ENCODE measurements at places on chromosomes 7 and 10.

DNA sequence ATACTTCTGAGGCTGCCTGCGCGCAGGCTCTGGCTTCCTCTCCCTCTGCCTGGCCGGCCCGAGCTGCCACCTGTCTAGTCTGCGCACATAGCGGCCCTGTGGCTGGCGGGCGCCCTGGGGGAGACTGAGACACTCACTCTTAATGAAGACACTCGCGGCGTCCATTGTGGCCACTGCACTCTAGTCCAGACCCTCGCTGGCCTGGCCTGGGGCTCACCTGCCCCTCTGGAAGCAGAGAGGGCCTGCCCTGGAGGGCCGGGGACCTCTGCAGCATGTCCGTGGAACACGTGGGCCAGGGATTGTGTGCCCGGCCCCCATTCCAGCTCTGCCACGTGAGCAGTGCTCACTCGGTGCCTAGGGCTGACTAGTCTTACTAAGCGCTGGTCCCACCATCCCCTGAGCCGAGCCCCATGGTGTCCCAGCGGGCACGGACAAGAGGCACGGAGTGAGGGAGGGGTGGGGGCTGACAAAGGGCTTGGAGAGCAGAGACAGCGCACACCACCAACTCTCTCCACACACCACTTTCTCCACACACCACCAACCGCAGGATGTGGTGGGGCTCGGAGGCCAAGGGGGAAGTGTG, 149.3 kb downstream of the ELFN1 start:
- no peak for DNase-seq

DNA sequence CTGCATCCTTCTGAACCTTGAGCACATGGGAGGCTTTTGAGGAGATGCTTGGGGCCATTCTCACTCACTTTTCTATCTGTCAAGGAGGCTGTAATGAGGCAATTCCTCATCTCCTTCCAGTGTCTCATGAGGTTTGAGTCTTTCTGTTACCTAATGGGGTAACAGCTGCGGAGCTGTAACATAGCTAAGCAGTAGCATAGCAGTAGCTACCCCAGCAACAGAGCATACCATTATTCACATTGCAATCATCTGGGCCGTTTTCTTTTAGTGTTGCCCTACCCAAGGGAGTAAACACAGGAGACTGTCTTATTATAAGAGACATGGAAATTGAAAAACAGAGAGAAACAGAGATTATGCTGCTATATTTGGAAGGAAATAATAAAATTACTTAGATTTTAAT, 68.7 kb downstream of the AKR1D1 start:
- DNase-seq: no peak

DNA sequence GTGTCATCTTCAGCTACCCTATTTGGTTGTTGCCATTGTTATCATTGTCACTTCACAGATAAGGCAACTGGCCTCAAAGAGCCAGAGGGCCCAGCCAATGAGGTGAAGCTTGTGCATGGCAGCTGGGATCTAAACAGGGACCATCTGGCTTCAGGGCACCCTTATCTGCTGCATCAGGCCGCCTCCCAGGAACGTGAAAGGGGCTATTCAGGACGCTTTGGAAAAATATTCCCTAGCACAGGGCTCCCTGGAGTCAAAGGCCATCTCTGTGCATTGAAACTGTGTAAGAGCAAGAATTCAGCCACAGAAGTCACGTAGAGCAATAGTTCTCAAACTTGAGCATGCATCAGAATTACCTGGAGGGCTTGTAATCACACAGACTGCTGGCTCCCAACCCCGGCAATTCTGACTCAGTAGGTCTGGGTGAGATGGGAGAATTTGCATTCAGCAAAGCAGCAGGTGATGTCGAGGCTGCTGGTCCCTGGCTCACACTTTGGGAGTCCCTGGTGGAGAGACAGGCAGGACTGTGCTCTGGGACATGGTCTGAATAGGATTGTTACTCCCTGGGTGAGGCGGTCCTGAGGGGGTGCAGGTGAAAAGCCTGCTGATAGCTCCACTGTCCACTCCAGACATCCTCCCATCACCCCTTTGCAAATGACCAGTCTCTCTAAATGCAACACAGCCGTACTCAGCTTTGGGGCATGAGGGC, 21.5 kb upstream of the PLEKHA1 start:
- no peak for DNase-seq

DNA sequence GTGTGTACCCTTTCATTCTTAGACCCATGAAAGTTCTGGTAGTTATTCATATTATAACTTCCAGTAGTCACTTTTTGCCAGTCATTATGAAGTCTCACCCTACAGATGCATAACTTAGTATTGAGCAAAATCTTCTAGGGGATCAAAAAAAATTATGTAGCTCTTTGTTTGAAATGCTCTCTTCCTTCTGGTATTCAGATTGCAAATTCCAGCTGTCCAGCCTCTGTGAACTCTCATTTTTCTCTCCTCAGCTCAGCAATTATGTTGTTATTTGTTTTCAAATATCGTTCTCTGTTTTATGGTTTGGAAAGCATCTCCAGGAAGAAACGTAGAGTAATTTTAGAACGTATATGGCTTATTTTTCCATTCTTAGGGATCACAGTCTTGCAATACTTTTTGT, 442.5 kb downstream of the SEMA3D start:
- no peak for DNase-seq

DNA sequence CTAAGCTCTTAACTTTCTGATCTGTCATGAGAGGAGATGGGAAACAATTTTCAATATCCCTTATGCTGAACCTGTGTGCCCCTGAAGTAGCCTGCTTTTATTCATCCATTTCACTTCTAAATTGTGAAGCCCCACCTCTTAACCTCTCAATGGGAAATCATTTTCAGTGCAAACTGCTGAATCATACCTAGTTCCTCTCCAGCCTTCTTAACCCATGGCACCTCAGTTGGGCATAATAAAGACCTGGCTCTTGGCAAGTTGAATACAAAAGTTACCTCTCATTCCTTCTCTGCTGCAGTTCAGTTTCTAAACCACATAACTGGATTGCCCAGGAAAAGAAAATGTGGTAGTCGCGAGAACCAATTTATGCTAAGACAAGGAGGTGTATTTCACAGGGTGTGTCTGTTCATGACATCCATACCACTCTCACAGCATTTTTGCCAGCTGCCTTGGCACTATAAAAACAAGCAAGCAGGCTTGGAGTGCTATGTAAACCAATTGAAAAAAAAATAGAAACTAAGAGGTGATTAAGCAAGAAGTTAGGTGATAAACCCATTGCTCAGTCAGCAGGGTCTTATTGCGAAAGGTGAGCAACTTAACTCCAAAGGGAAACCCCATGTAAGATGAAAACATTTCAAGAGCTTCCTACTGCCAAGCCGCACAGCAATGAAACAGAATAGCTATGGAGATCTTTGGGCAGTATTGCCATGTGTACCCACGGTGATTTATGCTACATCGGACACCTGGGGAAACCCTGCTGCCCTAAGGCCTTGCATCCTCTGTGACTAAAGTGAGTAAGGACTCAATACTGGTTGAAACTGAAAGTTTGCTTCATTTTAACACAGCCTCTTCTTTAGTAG, 57.0 kb upstream of the DKK1 start:
- DNase-seq: peak; percentile 91

- peak; percentile 90 for DNase-seq
These were observed 29.5 kb upstream of the CCNY start for GRCh38 chr10:35306852-35307251.

DNA sequence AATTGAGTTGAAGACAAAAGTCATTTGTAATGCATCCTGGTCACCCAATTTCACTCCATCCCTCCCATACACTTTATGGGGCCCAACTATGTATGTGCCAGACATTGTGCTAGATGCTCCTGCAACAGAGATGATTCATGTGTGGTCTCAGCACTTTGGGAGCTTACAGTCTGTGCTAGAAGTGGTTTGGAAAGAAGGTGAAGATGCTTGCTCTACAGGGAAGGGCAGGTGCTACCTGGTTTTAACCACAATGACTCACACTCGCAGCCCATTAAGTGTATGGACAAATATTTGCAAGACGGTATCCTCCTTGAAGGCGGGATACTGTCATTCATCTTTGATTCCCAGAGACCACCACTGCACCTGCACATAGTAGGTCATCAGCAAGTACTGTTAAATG, 257.6 kb downstream of the OTUD1 start:
- no peak for DNase-seq

DNA sequence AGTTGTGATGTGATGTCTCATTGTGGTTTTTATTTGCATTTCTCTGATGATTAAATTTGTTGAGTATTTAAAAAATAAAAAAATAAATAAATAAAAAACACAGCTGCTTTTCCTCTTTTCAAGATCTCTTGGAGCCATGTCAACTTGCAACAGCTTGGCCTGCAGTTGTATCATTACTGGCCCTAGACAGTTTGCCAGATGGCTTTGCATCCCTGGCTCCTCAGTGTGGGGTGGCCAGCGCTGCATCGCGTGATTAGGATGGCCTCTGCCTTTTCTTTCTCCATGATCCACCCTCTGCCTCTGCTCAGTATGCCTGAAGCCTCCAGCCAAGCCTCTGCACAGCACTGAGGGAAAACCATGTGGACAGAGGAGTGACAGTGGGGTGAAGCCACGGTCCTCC, 96.8 kb downstream of the PPP1R3C start:
- no peak for DNase-seq

DNA sequence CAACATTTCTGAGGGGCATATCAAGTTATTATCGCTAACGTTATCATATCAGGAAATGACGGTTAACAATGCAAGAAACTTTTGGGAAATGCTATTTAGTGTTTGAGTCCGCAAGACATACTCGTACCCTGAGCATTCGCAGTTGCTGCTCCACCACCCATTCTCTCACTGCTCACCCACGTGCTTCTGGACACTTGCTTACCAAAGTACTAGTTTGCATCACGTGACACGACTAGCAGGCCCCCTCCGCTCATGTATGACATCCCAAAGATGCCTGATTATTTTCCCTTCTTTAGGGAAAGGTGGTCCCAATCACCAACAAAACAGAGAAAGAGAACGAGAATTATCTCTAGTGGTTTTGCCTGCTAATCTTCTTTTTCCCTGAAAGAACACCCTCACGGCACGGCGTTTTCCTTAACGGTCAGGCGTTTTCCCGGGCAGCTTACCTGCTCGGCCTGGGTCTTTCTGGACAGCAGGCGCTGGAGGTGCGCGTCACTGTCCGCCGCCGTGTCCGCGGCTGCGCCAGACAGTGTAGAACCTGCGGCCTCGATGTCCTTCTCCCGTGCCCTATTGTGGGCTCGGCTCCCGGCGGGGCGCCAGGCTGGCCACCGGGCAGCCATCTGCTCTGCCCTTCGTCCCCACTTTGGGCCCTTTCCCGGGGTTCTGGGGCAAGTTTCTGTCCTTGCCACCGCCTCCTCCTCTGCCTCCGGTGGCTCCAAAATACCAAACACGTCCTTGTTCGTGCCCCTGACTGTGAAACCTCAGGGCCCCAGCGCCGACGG, at the start of gene SUPV3L1:
SUPV3L1 (plus strand) TSS at position 492 of the 782 bp plus-strand sequence; CDS start at position 550, 58 bp downstream.
- peak; percentile 93 for DNase-seq

- DNase-seq: no peak
These were observed 52.7 kb downstream of the HIPK2 start for GRCh38 chr7:139725077-139725476.

GRCh38 chr7:94276027-94276426, 118.7 kb upstream of the COL1A2 start:
- DNase-seq: no peak

DNA sequence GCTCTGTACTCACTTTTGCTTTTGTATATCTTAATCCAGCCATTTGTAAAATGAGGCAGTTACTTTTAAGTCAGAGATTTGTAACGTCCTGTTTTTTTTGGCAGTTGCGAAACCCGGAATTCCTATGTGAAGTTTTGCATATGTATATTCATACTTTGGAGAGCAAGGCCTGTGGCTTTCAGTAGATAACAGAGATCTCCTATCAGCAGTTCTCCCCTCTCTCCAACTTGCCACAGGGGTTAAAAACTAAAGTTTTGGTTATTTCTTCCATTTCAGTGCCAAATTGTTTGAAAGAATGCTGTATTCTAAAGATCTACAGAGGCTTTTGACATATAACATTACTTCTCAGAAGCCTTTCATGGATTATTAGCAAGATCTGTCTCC, 102.4 kb downstream of the EXOC4 start:
- no peak for DNase-seq

DNA sequence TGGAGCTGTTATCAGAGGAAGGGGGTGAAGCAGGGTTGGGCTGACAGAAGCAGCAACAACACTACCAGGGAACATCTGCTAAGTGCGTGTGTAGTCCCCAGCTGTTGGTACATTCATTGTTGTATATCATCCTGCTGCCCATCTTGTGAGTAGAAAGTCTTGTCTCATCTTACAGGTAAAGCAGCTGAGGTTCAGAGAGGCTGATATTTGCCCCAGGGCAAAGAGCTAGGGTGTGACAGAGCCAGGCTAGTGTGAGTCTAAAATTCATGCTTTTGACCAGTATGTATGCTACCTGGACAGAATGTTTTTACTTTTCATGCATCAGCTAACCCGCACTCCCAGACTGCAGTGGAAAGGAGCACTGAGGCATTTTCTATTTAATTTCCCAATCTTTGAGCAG, 221.6 kb downstream of the STK31 start:
- no peak for DNase-seq

GRCh38 chr7:88167721-88168120, 52.1 kb downstream of the SRI start:
- no peak for DNase-seq

- no peak for DNase-seq
These were observed 74.7 kb upstream of the PPP2R2D start for GRCh38 chr10:131825960-131826650.

DNA sequence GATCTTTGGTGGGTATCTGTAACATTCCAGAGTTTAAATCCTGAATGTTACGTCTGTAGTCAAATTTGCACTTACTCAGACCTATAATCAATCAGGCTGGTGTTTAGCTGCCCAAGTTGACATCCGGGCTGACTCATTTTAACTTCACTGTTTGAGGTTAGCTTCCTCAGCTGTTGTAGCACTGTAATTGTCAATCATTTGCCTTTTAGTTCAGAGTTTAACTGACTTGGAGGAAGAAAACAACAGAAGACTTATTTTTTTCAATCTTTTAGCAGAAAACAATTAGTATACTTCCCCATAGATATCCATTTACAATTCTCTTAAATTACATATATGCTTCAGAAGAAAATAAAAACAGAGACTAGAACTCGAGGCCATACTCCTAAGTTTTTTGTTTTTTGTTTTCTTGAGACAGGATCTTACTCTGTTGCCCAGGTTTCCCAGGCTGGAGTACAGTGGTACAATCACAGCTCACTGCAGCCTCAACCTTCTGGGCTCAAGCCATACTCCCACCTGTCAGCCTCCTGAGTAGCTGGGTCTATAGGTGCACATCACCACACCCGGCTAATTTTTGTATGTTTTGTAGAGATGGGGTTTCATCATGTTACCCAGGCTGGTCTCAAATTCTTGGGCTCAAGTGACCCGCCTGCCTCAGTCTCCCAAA, 38.5 kb upstream of the LRRC17 start:
- peak; percentile 60 for DNase-seq

- DNase-seq: no peak
These were observed 151.1 kb downstream of the SH3PXD2A start for GRCh38 chr10:103703941-103704919.

Data from epithelial cell of prostate (primary cell).